ENCODE measurements at places on chromosomes 2 and 18.

- DNase-seq, result no peak
These were observed 190.5 kb downstream of the LDLRAD4 start for GRCh38 chr18:13409026-13409425.

GRCh38 chr18:7105268-7105667 is 12.3 kb downstream of the LAMA1 start:
- no peak for DNase-seq

DNA sequence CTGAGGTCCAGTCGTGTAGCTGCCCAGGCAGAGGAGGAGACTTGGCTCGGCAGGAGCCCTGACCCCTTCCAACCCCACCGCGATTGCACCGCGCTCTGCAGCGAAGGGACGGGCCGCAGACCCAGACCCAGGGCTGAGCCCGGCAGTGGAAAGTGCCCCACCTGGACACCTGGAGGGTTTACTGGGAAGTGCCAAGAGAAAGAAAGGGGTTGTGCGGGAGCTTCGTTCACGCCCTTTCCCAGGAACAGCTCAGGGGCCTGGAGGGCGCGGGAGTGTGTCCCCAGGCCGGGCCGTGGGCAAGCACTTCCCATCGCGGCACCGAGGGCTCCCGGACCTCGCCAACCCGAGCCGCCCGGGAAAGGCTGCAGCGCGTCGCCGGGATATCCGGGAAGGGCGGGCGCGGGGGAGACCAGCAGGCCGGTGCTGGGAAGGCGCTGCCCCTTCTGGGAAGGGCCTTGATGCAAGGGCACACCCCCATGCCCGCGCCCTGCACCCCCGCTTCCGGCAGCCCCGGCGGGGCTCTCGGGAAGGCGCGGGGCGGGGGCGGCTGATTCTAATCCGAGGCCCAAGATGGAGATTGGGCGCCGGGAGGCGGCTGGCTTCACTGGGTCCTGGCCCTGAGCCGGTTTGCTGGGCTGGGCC is 36.1 kb upstream of the MRPL33 start:
- DNase-seq, result peak; percentile 76

- DNase-seq, result no peak
These were observed 7.1 kb downstream of the CIB4 start for GRCh38 chr2:26633993-26634595.

DNA sequence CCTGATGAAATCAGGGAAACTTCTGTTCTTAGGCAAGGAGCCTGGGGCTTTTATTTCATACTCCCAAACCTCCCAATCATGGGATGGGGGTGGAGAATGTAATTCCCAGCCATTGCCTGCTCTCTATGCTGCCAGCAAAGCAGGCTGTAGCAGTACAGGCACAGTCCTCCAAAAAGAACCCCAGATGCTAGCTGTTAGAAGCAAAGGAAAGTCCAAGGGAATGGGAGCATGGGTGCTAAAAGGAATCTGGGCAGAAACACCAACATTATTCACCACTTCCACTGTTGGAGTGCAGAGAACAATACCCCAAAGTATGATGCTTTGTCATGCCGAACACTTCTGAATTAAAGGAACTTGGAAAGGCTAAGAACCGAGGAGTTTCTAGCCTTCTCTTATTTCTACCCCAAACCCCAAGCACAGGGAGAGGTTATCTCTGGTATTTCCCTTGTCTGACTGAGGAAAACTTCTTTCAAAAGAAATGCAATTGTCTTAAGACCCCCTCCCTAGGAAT is 24.7 kb downstream of the MDH1 start:
- DNase-seq, result no peak

DNA sequence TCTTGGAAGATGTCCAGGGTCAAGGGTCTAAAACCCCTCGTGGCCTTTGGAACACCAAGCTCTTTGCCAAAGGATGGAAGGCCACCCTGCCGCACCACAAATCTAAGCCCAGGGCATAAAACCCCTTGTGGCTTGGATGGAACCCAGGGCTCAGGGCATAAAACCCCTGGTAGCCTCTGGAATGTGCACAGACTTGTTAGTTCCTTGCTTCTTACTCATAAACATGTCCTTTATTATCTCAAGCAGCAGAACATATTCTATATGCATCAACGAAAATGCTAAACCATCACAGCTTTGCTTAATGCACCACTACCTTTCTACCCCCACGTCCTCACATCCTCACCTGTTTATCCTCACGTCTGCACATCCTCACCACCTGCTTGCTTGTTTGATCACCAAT is 998.0 kb downstream of the DSC3 start:
- DNase-seq, result no peak

DNA sequence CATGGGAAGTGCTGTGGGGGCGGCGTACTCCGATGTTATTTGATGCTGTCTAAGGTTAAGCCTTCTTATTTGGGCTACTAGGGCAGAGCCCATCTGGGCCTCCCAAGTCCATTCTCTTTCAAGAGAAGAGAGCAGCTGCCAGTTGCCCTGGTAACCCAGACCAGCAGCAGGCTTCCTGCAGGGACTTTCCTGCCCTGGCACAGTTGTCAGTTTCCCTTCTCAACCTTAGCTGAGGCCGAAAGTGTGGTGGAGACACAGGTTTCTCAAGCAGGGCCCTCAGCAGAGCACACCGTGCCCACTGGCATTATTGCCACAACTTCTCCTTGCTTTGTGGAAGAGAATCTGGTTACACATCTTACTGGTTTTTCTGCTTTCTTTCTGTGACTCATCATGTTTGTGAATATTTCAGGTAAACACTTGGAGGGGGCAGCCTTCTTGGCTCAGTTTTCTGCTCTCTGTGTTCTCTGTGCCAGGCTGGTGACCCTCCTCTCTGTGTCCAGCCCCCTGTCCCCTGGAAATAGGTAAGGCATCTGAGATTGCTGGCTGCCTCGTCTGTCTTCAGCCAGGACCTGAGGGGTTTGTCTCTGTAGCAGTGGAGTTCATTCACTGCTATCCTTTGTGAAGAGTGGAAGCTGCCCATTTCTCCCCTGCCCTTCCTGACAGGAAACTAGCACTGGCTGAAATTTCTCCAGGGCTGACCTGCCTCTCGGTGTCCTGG is 111.0 kb downstream of the B3GNT2 start:
- DNase-seq, result no peak

DNA sequence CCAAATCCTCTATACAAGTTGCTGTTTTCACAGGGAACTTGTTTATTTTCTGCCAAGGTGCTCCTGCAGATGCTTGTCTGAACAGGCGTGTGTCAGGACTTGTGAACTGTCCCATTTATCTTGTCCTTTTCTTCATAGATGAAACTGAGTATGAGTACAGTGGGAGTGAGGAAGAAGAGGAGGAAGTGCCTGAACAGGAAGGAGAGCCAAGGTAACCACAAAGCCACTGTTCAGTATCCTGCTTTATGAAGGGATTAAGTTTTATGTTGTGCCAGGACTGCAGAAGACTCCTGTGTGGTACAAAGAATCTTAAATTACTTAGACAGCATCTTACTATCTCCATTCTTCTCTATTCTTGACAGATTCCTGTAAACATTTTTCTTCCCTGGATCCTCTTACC is 145.0 kb downstream of the MAP4K4 start:
- DNase-seq, result no peak

DNA sequence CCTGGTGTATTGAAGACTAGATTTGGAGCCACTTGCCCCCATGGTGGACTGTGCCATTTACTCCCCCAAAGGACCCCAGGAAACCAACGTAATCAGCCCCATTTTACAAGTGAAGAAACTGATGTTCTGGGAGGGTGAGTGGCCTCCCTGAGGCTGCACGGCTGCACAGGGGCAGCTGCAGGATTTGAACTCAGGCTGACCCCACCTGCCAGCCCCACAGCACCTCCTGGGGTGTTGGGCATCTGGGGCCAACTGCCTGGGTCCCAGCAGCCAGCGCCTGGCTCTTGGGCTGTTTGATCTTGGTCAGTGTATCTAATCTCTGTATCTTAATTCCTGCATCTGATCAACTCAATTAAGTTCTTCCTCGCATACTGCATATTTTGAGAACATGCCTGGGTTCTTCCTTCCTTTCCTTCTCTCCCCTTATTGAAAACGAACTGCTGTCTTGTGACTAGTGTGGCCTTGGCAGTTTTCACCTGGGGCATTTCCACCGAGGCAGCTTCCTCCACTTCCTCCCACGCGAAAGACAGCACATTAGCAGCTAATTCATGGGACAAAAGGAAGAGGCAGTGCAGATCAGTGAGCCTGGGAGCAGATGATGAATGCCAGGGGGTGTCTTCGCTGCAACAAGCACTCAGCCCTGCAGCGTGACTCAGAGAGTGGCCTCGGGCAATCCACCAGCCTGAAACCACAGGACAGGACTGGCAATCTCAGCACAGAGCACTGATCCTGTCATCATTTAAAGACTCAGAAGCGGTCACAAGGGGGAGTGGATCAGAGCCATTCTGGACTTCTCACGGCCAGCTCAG is 184.1 kb upstream of the RAB12 start:
- no peak for DNase-seq

DNA sequence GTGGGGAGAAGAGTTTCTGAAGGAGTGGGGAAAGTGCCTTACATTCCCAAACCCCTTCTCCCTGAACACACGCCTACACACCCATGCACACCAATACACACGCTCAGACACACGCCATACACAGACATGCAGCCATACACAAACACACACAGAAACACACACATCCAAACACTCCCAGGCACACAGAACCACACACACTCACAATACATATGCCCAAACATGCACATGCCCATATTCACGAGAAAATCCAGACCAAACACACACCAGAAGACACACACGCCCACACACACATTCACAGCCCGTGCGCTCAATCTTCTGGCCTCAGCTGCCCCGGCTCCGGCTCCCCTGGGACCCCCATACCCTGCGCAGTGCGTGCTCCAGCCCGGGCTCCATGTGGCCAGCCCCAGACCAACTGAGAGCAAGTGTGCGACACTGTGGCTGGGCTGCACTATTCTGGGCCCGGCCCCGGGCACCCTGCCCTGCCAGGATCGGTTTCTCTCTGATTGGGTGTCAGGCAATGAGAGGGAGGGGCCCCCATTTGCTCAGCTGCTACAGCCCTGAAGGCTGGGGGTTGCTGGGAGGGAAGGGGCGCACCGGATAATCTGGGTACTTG is at the start of gene PRKAG3:
TSS of gene PRKAG3 (minus strand) at position 426 of the 613 bp plus-strand sequence.
- no peak for DNase-seq

GRCh38 chr2:45300026-45300750 is 290.9 kb upstream of the SIX2 start:
- DNase-seq, result no peak

DNA sequence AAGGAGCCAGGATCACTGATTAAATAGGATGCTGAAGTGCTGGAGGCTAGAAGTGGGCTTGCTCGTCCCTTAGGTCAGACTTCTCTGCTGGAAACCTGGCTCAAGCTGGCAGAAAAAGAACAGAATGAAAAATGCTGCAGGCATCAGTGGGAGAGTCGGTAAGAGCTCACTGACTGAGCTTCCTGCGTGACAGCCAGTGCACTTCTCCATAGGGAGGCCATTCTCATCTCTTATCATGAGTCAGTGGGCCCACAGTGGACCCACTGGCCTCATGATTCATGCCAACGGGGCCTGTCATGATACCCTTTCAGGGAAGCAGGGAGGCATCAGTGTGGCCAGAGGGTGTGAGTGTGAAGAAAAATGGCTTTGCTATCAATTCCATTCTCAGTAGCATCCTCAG is 498.2 kb downstream of the PTPRM start:
- DNase-seq, result no peak

- no peak for DNase-seq
These were observed 146.1 kb upstream of the ZEB2 start for GRCh38 chr2:144666032-144666431.

GRCh38 chr2:239966029-239966852 is 58.9 kb downstream of the NDUFA10 start:
- DNase-seq, result no peak

- DNase-seq, result no peak
These were observed 62.6 kb downstream of the METTL4 start for GRCh38 chr18:2508678-2509077.

- DNase-seq, result no peak
These were observed 107.4 kb downstream of the CPO start for GRCh38 chr2:207046724-207047123.

DNA sequence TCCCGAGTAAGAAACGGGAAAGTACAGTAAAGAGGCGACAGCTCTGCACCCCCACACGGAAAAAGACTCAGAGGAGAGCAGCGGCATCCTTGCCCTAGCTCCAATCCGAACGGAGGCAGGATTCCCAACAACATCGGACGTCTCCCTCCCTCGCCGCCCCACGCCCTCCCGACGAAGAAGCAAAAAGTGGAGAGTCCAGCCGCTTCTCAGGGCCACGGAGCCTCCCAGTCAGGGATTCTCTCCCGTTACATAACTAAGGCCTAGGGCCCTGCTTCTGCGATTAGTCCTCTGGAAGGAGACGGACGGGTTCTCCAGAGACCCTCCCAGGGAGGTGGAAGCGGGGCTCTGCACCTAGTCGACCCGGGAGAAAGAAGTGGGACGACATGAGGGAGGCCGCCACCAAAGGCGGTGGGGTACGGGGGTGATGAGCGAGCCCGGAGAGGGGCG is 587 bp downstream of the SUMO1 start:
- no peak for DNase-seq

GRCh38 chr2:10325278-10326145 is 22.8 kb downstream of the HPCAL1 start:
- no peak for DNase-seq

DNA sequence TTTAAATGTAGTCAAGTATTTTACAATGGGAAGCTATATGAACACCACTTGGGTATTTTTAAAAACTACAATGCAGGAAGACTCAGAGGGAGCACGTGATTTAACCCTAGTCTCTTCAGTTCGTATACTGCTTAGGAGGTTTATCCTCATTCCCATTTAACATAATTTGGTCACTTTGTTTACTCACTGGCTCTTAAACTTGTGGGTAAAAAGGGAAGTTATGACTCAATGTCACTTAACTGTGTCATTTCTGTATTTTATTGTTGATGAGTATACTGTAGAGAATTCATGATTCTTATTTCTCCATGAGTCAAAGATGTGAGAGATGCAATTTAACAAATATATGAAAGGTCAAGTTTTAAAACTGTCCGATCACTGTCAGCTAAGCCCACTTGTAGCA is 48.2 kb downstream of the SLC66A3 start:
- DNase-seq, result no peak

DNA sequence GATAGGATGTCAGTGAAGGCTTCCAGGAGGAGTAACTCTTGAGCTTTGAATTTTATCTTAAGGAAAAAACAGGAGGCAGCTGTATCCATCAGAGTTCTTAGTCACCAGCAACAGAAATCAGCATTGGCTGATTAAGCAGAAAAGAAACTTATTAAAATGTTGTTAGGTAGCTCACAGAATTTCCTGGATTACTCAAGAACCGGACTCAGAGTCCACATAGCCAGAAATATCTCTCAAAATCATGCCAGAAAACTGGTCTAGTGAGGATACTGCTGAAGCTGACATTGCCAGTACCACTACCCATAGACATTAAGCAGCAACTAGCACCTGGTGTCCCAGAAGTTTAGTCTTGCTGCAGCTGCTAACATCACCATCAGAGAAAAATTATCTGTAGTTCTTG is 10.1 kb upstream of the AFTPH start:
- no peak for DNase-seq

GRCh38 chr18:44258576-44258975 is 422.1 kb upstream of the SETBP1 start:
- DNase-seq, result no peak

DNA sequence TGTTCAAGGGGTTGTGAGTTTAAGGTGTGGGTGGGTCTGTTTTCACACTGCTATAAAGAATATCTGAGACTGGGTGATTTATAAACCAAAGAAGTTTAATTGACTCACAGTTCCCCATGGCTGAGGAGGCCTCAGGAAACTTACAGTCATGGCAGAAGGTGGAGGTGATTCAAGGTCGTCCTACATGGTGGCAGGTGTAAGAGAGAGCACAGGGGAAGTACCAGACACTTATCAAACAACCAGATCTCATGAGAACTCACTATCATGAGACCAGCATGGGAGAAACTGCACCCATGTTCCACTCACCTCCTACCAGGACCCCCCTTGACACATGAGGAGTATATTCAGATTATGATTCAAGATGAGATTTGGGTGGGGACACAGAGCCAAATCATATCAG is 38.0 kb downstream of the RHBDD1 start:
- DNase-seq, result no peak

Measured in WTC11 (cell line).